ENCODE measurements at places on chromosomes 13 and 19. TPM values are rescaled to one million over a fixed set of nuclear protein-coding genes. Genes with fewer than 3 reads are reported as not detected.
A peak's percentile ranks its signal among the peaks of the same experiment; 100 is the strongest.

The TMEM255B gene
- total RNA-seq: 7.7 TPM

GRCh38 chr13:98717256-98717655 lies 35.2 kb downstream of the SLC15A1 start:
- no peak for DNase-seq

- DNase-seq: no peak
These were observed 557.6 kb downstream of the GPC6 start for GRCh38 chr13:93784191-93784590.

- no peak for DNase-seq
These were observed 14.6 kb downstream of the KBTBD7 start for GRCh38 chr13:41179593-41180250.

DNA sequence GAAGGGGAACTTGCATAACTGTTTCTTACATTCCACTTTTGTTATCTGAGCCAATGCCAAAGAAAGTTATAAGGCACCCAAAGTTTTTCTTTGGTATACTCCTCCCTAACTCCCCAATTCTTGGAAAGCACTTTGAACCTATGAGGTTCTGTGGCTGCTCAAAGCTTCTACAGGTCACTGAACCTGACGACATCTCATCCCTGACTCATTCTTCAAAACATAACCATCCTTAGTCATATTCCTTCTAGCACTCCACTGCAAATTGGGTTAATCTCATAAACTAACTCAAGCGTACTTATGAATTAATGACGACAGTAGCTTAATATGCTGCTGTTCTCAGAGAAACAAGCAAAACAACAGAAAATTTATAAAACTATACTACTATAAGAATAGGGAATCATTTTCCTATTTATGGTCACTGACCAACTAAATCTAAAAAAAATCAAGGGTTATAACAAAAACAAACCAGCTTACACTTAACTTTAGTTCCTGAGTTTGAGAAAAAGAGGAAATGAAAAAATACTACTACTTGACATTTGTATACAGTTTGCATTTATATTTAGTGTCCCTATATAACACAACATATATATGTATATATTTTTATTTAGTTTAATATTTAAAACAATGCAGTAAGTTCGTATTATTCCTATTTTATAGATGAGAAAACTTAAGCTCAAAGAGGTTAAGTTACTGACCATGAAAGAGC lies 69.1 kb downstream of the CAB39L start:
- no peak for DNase-seq

The ANKLE1 gene
- 0.11 TPM for total RNA-seq

GRCh38 chr19:10826846-10827245 lies 9.2 kb downstream of the TMED1 start:
- DNase-seq: peak; percentile 0

The ZNF649 gene
- total RNA-seq: 7.5 TPM

- DNase-seq: no peak
These were observed 6.3 kb upstream of the F10 start for GRCh38 chr13:113116206-113116800.

DNA sequence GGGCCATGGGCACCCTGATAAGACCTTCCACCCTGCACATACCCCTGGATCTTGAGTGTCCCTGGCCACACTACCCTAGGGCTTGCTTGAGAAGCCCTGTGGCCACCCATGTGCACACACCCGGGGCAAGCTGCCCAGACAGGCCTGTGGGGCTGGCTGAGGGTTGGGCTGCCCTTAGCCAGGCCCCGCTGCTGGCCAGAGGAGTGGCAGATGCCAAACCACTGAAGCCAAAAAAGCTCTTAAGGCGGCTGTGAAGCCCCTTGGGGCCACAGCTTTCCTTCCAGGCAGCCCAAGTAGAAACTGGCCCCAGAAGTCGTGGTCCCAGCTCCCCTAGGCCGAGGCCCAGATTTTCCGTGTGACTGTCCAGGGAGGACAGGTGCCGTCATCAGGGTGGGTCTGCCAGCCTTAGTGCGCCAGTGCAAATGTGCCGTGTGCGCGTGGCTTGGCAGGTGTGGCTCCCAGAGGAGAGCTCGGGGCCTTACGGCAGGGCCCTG lies 14.8 kb downstream of the CEBPG start:
- DNase-seq: peak; percentile 27

The KCNJ14 gene
- total RNA-seq: 0.27 TPM

DNA sequence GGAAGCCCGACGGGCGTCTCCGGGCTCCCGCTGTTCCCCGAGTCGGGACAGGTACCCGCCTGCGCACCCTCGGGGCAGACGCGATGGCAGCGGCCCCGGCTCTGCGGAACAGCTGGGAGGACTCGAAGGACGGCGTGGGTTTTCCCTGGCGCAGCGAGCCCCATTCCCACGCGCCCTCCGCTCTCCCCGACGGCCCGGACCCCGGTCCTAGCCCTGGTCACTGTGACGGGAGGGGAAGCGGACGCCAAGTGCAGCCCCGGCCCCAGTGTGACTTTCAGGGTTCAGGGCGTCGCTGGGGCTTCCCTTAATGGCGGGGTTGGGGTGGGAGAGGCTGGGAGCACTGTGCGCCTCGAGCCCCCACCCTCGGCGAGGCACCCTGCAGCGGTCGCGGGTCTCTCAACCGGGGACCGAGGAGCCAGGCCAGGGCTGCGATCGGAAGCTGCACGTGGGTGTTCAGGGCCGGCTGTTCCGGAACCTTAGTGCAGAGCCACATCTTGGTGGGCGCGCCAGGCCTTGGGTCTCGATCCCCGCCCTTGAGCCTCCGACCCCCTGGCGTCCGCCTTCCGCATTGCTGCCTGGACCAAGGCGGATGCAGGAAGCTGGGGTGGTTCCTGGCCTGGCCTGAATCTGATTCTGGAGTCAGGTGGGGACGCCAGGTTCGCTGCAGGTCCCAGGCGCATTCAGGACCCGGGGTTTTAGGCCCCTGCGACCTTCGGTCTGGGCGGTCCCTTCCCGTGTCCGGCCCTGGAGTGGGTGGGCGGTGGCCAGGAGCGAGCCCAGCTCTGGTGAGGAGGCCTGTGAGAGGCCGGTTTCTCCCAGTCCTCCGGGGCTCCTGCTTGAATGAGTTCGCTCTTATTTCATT lies 3.5 kb downstream of the LGALS7B start:
- DNase-seq: peak; percentile 60
